Body of pancreas (tissue), 4 donors: ENCODE measurements at places on chromosomes 2 and 18. TPM values are rescaled to one million over a fixed set of nuclear protein-coding genes. Genes with fewer than 3 reads are reported as not detected.

The ZEB2 gene
- 24.6 TPM for total RNA-seq

The POTEC gene
- 4.0 TPM for total RNA-seq

- DNase-seq = no peak
Measured at GRCh38 chr2:15941871-15942710, 1.7 kb downstream of the MYCN start.

The INPP5D gene
- total RNA-seq = 0.99 TPM

- DNase-seq = peak; percentile 93
Measured at GRCh38 chr2:234951664-234952269, at the start of gene SH3BP4. Gene SH3BP4 (plus strand): TSS chr2:234952017. CDS start chr2:235035003, 82,986 bp downstream.

The TMEM163 gene
- 27.5 TPM for total RNA-seq

DNA sequence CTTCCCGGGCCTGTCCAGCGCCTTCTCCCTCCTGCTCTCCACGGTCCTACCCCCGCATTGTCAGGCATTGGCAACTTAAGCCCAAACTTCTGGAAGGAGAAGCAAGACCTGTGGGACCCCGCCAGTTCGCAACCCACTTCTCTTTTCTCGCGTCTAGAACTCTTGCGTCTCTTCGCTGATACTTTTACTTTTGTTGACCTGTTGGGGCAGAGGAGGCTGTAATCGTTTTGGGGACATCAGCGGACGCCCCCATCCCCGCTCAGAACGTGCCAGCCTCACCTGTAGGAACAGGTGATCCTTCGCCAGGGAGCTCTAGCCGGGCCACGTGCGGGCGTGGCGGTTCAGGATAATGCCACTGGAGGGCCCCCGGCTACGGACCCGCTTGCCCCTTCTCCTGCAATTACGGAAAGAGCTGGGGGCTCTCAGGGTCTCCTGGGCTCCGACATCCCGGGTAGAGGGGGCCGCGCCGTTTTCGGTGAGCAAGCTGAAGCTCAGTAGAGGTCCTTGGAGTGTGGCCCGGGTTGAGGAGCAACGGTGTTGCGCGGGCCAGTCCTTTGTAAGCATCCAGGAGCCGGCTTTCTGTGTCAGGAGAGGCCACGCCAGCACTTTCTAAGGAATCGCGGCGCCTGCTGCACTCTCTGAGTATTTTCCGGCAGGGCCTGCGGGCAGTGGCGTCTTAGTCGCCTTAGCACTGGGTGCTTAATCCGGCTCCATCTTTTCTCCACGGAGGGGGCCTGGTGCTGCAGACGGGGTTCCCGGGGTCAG is 1.6 kb downstream of the MTCL1 start:
- peak; percentile 75 for DNase-seq

The NAT8 gene
- not detected for total RNA-seq

GRCh38 chr2:183505911-183506310 is 381.7 kb downstream of the NUP35 start:
- DNase-seq = no peak

GRCh38 chr2:241179899-241180298 is 8.6 kb upstream of the ANO7 start:
- DNase-seq = no peak

- DNase-seq = peak; percentile 64
Measured at GRCh38 chr2:108621087-108621559, 86.9 kb downstream of the LIMS1 start.

DNA sequence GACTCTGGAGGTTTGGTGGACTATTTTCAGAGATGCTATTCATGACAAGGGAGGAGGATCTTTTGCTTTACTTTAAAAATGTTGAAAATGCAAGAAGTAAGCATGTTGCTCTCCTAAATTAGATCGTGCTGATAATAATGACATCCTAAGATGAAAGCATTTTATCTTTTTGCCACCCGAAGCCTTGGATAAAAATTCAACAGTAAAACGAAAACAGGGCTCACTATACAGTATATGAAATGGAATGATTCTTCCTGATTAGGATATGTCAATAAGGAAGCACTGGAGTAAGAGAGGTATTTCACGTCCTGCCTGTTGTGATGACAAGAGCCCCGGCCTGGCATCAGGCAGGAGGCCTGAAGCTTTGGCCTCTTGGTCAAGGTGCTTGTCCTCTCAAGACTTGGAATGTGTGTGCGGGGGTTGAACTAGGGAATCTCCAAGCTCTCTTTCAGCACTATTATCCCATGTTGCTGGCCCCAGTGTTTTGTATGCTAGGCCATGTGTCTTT is 306.0 kb downstream of the MTX2 start:
- DNase-seq = no peak

- DNase-seq = peak; percentile 16
Measured at GRCh38 chr2:200258081-200258480, 48.4 kb upstream of the SPATS2L start.

- peak; percentile 85 for DNase-seq
Measured at GRCh38 chr2:60213865-60214625, 339.4 kb downstream of the BCL11A start.

GRCh38 chr2:71474116-71474743 is 20.9 kb downstream of the DYSF start:
- DNase-seq = no peak

DNA sequence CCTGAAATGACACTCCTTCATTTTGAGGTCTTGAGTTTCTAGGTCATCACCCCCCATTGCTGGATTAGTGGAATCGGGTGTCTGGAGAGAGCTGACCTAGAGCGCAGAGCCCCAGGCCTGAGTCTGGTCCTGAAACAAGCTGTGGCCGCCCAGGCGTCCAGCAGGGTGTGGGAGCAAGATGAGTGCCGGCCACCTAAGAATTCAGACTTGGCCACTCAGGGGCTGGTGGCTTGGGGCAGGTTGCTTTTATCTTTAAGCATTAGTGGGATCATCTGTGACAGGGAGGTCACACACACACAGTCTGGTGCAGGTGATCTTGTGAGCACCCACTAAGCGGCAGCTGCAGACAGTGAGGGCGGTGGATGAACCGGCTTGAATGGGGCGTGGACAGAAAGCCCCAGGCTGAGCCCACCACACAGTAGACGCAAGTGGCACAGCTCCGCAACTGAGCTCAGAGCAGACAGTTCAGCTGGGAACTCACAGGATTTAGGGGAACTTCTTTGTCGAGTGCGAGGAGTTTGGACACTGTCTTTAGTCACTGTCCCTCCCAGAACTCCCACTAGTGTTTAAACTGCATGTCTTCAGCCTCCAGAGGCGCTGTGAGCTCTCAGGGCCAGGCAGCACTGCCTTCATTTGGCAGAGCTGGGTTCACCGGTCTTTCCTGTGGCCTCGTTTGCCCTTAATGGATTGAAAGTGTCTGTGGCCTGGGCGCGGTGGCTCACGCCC is 21.5 kb downstream of the ITGB1BP1 start:
- DNase-seq = no peak

DNA sequence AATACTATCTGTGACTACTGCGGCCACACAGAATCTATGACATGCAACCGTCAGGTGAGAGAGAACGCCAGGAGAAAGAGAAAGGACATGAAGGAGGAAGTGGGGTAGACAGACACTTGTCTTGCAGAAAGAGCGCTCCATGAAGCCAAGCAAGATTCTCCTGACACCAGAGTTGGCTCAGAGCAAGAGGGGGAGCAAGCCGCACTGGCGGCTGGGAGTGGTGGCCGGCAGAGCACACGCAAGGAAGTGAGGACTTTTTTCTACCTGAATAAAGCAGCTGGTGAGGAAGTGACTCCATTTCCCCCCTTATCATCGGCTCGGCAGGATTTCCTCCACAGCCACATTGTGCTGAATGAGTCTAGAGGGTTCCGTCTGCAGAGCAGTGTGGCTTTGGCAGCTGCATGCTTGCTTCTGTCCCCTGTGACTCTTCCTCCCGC is 181.6 kb downstream of the BCL2 start:
- DNase-seq = no peak

DNA sequence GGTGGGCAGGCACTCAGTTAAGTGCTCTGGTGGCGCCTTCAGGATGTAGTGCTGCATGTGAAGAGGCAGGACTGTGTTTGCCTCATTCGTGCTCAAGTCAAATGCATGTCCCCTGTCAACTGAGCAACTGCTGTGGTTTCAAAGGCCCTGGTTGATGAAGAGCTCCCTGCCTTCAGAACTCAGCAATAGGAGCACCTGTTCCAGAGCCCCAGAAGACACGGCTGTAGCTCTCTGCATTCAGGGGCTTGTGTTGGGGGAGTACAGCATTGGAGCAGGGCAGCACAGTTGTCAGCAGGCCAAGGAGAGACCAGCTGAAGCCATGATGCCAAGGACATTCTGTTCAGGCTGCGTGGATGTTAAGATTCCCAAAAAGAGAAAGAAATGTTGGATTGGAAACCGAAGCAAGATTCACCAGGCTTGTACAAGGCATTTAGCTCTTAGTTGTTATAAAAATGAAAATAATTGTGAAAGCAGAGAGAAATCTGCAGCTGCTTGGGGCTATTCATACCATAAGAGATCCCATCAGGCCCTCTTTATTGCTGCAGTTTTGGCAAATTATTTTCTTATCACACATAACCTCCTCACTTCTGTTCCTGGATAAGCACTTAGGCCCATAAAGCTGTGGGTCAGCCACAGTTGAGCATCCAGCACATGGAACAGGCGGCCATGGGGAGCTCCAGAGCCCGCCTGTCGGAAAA is 252.4 kb upstream of the ZNF521 start:
- no peak for DNase-seq

DNA sequence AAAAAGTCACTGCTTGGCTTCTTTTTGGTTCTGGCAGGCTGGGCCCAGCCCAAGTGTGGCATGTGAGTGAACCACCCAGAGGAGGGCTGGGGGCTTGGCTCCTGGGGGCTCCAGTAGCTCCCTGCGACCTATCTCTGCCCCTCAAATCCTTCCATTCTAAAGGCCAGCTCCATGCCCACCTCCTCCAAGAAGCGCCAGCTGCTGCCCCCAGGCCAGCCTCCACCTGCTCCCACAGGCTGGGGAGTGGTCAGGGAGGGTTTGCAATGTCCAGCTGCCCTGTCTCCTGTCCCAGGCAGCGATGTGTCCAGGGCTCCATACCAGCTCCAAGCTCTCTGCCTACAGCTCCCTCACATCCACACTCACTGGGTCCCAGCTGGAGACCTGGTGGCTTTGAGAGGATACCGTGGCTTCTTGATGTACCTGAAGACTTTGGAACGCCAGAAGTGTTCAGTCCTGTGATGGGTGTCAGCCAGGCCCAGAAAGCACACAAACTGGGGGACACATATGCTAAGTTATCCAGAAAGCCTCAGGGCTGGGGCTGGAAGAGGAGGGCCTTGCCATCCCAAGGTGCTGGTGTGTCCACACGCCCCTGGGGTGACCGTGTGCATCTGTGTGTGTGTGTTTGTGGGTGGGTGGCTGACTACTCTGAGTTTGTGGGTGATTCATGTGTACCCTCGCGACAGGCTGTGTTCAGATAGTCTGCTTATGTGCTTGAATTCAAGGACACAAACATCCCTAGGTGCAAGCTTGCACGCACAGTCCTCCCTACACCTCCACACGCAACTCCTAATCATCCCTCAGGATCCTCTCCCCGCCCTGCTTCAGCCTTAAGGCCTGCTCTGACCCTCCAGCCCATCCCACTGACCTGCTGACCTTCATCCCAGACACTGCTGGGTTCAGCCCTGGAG is 33.4 kb downstream of the ZFP36L2 start:
- no peak for DNase-seq

DNA sequence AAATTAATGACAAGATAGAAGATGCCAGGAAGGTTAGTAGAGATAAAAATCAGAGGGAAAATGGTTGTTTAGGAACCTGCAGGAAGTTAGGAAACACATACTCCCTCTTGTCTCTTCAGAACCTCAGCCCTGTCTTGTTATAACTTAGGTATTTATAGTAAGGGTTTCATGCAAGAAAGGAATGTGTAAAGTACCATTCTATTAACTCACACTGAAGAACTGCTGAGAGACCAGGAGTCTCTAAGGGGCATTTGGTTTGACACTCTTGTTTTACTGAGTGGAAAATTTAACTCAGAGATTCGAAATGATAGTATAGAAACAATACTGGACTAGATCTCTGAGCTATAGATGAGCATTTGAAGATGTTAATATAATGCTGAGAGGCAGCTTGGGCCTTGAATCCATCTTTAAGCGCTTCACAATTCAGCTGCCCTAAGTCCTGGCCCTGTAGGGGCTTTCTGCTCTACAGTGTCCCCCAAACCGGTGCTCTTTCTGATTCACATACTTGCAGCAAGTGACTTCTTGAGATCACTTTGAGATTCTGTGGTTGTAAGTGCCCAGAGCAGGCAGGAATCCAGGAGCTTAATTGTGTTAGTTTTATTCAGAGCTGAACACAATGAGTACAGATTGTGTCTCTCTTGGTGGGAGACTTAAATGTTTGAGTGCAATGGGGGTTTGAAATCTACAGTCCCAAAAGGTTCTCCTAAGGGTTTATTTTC is 235.0 kb upstream of the RGPD4 start:
- DNase-seq = no peak

GRCh38 chr2:66301022-66301766 is 133.7 kb upstream of the MEIS1 start:
- no peak for DNase-seq

GRCh38 chr2:9263428-9263827 is 56.8 kb downstream of the ASAP2 start:
- DNase-seq = no peak

GRCh38 chr2:48480526-48480925 is 49.4 kb upstream of the STON1 start:
- DNase-seq = no peak

The FAP gene
- 2.3 TPM for total RNA-seq

GRCh38 chr2:169980001-169980400 is 152.7 kb downstream of the UBR3 start:
- no peak for DNase-seq

The SERPINB11 gene
- not detected for total RNA-seq

DNA sequence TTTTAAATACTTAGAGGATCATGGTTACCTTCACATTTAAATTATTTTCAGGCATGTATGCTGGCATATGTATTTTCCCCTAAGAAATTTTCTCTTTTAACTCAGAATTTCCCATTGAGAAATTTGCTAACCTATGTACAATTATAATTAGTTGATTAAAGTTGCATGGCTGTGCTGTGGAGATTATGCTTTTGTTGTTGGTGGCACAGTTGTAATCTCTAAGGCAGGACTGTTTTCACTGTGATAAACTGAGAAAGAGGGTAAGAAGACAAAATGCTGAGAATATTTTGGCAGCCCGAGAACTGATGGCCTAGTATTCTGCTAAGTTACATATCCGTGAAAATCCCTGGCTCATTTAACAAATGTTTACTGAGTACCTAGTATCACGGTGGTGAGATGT is 1.4 kb downstream of the VRK2 start:
- DNase-seq = no peak

The SERPINB3 gene
- total RNA-seq = not detected

DNA sequence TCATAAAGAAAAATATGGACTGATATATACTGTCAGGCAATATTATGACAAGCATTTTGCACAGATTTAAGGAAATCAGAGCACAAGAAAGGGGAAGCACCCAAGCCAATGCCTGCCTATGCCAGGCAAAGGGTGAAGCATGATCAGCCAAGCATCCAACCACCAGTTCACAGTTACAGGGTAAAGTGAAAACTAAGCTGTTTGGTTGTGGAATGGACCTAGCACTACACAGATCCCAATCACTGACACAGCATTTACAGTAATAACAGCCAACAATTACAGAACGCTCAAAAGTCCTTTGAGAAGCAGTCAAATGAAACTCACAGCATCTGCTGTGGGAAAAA is 90.3 kb downstream of the SP3 start:
- no peak for DNase-seq
